ENCODE measurements at places on chromosomes 12 and 14.
A peak's percentile ranks its signal among the peaks of the same experiment; 100 is the strongest.

- DNase-seq, result peak; percentile 3
Measured at GRCh38 chr12:71840231-71840847, 780 bp downstream of the TBC1D15 start.

DNA sequence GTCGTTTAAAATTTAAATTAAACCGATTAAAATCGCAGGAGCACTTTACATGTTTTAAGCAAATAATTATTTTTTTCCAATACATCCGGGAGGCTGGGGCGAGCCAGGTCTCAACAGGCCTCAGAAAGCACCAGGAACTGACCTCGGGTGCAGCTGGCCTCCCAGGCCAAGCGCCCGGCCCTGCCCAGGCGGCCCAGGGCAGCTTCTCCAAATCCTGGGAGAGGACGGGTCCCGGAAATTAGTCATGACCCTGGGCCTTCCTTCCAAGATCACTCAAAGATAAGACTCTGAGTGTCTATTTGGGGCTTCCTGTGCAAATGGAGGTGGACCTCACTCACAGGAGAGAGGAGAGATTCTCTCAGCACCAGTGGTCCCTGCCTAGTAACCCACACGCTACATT is 177.1 kb downstream of the BCL11B start:
- no peak for DNase-seq

DNA sequence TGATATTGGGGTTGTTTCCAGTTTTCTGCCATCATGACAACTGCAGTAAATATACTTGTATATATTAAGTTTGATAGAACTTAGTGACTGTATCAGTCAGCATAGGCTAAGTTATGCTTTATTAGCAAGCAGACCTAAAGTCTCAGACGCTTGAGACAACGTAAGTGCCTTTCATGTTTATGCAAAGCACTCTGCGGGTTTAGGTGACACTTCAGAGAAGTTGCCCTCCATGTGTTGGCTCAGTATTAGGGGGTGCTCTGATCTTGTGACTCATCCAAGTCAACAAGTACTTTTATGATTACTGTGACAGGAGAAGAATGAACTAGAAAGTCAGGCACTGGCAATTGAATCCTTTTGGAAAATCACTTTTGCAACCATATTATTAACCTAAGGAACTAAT is 13.3 kb upstream of the OTOGL start:
- DNase-seq, result no peak

- no peak for DNase-seq
Measured at GRCh38 chr14:99786511-99786989, 6.7 kb upstream of the EML1 start.

GRCh38 chr14:61525293-61526011 is 169.9 kb upstream of the HIF1A start:
- peak; percentile 84 for DNase-seq

DNA sequence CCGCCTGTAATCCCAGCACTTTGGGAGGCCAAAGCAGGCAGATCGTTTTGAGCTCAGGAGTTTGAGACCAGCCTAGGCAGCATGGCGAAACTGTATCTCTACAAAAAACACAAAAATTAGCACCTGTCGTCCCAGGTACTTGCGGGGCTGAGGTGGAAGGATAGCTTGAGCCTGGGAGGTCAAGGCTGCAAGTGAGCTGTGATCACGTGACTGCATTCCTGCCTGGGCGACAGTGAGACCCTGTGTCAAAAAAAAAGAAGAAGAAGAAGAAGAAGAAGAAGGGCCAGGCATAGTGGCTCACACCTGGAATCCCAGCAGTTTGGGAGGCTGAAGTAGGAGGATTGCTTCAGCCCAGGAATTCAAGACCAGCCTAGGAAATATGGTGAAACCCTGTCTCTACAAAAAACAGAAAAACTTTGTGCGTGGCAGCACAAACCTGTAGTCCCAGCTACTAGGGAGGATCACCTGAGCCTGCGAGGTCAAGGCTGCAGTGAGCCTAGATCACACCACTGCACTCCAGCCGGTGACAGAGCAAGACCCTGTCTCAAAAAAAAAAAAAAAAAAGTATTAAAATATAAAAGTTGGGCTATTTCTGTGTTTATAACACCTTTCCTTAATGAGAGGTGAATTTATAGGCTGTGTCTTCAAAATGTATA is 15.5 kb downstream of the RXYLT1 start:
- no peak for DNase-seq

DNA sequence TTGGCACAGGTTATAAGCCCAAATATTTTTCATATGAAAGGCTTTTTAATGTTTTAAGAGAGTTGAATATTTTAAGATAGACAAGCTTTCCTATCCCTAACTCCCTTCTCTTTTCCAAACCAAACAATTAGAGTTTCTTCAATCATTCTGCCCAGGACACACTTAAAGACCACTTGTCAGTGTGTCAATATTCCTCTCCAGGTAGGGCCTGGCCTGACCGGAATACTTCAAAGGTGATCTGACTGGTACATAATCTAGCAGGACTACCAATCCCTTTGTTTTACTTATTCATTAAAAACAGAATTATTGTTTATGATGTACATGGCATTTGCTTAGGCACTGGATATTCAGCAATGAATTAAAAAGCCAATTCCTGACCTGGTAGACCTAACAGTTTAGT is 24.2 kb upstream of the SNRPF start:
- DNase-seq, result no peak

- DNase-seq, result no peak
Measured at GRCh38 chr12:54044425-54045103, 9.1 kb upstream of the HOXC4 start.

DNA sequence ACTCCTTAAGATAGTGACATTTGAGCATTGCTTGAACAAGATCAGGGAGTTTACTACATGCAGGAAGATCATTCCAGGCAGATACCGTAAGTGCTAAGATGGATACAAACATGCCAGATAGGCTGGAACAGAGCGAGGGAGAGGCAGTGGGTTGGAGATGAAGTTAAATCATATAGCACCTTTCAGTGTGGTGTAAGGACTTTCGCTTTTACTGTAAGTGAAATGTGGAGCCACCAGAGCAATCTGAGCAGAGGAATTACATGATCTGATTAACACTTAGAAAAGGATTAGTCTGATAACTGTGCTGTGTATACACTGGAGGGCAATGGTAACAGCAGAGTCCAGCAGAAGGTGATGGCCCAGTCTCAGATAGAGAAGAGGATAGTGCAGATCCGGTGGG is 163.0 kb upstream of the SSTR1 start:
- no peak for DNase-seq

DNA sequence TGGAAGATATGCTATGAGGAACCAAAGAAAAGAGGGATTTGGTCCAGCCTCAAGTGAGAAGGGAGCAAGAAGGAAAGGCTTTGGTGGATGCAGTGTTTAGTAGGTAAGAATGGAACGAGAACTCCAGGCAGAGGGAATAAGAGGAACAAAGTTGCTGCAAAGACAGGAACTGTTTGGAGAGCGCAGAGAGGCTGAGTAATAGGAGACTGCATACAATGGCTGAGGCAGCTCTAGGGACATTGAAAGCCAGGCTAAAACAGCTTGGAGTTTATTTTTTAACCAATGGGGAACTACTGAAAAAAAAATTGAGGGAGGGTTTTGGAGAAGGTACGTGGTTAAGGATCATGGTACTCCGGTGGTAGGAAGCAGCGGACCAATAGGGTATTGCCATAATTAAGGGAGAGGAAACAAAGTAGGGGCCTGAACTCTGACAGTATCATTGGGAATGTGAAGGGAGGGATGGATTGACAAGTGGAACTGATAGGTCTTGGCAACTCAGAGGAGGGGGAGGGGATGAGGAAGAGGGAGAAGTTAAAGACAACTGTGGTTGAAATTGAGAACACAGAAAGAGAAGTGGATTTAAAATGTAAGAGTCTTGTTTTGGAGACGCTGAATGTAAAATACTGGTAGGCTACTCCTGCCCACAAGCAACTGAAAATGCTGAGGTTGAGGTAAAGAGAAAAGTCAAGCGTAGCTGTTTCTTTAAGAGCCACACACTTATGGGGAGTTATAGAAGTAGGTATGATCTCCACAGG is 4.8 kb downstream of the ASCL4 start:
- no peak for DNase-seq

GRCh38 chr12:7142056-7142644 is 12.0 kb downstream of the CLSTN3 start:
- DNase-seq, result peak; percentile 51

Measured in CD4-positive, alpha-beta T cell treated with Interleukin-15 for 4 hours (primary cell).